ENCODE measurements at places on chromosomes 3 and 15.

GRCh38 chr3:96202181-96202580, 612.2 kb upstream of the EPHA6 start:
- DNase-seq = no peak

DNA sequence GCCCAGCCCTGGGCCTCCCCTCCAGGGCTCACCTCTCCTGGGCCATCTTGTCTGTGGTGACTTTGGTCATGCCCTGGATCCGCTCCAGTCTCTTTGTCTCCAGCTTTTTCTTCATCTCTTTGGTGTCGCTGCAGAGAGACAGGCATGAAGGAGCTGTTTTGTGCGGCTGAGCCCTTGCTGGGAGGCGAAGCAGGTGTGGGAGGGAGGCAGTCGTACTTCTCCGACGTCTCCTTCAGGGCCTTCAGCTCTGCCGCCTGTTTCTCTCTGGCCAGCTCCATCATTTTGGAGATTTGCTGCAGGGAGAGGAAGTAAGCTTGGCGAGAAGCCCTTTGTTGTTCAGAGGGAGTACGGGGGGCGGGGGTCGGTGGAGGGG, 7.7 kb upstream of the ANKRD63 start:
- no peak for DNase-seq

DNA sequence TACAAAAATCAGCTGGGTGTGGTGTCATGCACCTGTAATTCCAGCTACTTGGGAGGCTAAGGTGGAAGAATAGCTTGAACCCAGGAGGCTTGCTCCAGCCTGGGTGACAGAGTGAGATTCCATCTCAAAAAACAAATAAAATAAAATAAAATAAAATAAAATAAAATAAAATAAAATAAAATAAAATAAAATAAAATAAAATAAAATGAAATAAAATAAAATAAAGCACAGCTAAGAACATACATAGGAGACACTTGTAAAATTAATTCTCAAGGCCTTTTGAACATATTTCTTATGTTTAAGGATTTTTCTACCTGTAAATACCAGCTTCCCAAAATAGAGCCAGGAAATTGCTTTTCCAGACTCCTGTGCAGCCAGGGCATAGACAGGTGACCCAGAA, 703.0 kb downstream of the ZPLD1 start:
- no peak for DNase-seq

GRCh38 chr3:100041328-100041749, 73.0 kb downstream of the FILIP1L start:
- DNase-seq = peak; percentile 82

- no peak for DNase-seq
These were observed 68.1 kb upstream of the ABI3BP start for GRCh38 chr3:101061312-101061711.

DNA sequence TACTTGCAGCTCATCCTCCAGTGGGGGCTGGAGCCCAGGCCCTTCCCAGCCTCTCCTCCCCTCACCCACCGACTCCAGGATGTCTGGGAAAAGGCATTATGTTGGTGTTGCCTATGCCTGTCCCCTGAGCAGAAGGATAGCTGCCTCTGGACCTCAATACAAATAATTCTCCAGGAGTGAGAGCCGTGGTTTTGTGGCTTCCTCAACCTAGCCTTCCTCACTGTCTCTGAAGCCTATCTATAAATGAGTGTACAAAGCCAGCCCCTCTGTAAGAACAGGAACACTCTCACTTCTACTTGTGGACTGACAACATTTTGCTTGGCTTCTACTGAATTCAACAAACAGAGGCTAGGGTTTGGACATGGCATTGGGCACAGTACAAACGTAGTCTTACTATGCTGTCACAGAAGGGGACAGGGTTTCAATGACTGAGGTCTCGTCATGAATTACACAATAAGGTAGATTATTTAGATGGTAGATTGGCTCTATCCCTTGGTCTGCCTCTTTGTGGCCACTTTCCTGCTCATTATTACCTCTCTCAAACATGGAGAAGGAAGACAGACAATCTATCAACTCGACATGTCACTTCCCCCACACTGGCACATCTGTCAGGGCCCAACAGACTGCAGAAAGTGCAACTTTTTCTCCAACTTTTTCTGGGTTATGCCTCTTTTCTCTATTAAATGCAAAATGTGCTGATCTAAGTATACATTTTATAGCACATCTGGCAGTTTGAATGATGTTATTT, 82.8 kb upstream of the MEX3B start:
- no peak for DNase-seq

DNA sequence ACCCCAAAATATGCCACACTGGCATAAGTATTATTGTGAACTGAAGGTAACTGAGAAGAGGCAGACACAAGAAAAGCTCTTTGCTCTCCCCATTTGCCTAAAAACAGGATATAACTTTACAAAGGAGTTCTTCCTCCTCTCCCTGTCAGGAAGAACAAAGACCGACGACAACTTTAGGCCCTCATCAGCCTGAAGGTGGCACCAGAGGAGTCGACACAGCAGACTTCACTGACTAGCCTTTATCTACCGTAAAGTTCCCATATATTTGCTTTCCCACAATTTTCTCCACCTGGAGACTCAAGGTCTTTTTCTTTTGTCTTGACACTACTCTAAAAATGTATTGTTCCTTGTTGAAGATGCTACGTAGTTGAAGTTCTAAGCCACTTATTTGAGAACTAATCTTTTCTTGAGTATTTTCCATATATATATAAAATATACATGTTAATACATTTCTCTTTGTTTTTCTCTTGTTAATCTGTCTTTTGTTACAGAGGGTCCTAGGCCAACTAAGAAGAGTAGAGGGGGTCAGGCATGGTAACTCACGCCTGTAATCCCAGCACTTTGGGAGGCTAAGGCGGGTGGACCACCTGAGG, 16.2 kb upstream of the XIRP1 start:
- DNase-seq = peak; percentile 10

Data from AG09319 (cell line).